ENCODE measurements at places on chromosomes 13 and 19. TPM values are rescaled to one million over a fixed set of nuclear protein-coding genes. Genes with fewer than 3 reads are reported as not detected.

Gene PCSK4
- 1.5 TPM for total RNA-seq

- H3K27ac ChIP-seq: no peak overlapping the region
- no peaks in the 10 kb centered on the region for H3K27me3 ChIP-seq
Measured at GRCh38 chr19:47663911-47664771, 49.1 kb upstream of the EHD2 start.

DNA sequence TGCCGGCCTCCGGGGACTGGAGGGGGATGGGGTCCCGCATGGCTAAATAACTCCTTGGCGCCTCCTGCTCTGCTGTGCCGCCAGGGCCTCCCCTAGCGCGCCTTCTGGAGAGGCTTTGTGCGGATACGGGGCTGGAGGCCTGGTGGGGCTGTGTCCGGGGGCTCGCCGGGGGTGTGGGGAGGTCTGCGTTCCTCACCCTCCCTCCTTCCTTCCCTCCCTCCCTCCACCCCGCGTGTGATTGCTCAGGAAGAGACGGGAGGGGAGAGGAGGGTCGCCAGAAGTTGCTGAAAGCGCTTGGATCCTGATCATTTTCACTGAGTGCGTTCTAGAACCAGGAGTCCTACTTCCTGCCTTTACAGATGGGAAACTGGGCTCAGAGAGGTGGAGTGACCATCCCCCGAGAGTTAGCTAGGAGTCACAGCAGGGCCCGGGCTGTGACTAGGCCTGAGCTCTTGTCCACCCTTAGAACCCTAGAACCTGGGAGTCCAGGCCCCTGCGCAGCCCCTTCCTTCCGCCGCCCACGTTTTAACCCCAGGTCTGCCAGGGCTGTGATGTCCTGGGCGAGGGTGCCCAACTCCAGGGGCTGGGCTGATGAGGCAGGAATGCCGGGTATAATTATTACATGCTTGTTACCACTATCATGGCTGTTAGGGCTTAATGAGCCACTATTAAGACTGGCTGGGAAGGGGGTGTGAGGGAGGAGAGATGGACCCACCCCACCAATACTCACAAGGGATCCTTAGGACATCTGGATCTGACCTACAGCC is 782 bp upstream of the JUND start:
- peak; percentile 46 for DNase-seq
- peaks cover 18% of the 10 kb centered on the region for H3K36me3 ChIP-seq
- peak overlapping the region; percentile 93 for H3K27ac ChIP-seq
- peaks cover 51% of the 10 kb centered on the region for H3K4me1 ChIP-seq

DNA sequence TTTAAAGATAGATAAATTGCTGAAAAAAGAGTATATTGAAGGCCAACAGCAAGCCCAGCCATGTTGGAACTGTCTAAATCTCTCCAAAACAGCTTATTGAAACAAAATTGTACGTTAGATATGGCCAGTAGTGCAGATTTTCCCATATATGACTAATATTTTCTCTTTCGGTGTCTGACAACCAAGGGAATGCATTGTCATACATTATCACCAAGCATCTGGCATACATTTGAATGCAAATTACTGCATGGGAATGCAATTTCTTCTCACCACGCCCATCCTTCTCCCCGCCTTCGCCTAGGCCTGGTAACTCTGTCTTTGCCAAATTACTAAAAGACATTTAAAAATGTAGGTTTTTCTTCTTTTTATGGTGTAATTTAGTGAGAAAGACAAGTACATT is 32.5 kb upstream of the IRS2 start:
- H3K4me3 ChIP-seq: no peak overlapping the region
- H3K36me3 ChIP-seq: no peaks in the 10 kb centered on the region
- no peaks in the 10 kb centered on the region for H3K4me1 ChIP-seq
- no peak overlapping the region for H3K27ac ChIP-seq
- no peak for DNase-seq

GRCh38 chr19:5932146-5932545 is 18.1 kb downstream of the CAPS start:
- H3K27me3 ChIP-seq: no peaks in the 10 kb centered on the region
- peaks cover 1% of the 10 kb centered on the region for H3K4me1 ChIP-seq
- H3K27ac ChIP-seq: no peak overlapping the region
- no peak overlapping the region for H3K4me3 ChIP-seq
- H3K36me3 ChIP-seq: peaks cover 27% of the 10 kb centered on the region

Gene FCAR
- total RNA-seq: not detected

DNA sequence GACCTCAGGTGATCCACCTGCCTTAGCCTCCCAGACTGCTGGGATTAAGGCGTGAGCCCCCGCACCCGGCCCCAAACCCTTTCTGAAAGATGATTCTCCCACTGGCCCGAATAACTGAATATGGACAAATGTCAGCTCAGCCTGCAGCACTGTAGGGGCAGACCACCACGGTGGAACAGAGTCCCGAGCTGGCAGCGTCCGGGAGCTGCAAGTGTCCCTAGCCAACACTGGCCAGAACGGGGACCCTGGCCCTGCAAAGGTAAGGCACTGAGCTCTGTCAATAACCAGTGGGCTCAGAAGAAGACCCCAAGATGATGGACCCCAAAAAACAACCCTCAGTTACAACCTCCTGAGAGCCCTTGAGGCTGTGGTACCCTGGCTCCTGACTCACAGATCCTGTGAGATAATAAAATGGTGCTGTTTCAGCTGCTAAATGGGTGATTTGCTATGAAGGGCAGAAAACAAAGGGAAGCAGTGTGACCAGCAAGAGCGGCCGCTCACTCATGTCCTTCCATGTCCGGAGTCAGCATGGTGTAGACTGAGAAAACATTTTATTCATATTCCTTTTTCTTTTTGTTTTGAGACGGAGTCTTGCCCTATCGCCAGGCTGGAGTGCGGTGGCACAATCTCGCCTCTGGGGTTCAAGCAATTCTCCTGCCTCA is 1.6 kb downstream of the LSM7 start:
- peak overlapping the region; percentile 94 for H3K27ac ChIP-seq
- H3K27me3 ChIP-seq: no peaks in the 10 kb centered on the region
- peak overlapping the region; percentile 96 for H3K4me3 ChIP-seq

Measured in activated naive CD4-positive, alpha-beta T cell treated with anti-CD3 and anti-CD28 coated beads for 36 hours (primary cell).